ENCODE measurements at places on chromosomes 12 and 14.
A peak's percentile ranks its signal among the peaks of the same experiment; 100 is the strongest.

GRCh38 chr14:101628471-101628966 is 67.2 kb downstream of the DIO3 start:
- DNase-seq = peak; percentile 47

- no peak for DNase-seq
Measured at GRCh38 chr14:44403193-44403592, 103.9 kb downstream of the FSCB start.

DNA sequence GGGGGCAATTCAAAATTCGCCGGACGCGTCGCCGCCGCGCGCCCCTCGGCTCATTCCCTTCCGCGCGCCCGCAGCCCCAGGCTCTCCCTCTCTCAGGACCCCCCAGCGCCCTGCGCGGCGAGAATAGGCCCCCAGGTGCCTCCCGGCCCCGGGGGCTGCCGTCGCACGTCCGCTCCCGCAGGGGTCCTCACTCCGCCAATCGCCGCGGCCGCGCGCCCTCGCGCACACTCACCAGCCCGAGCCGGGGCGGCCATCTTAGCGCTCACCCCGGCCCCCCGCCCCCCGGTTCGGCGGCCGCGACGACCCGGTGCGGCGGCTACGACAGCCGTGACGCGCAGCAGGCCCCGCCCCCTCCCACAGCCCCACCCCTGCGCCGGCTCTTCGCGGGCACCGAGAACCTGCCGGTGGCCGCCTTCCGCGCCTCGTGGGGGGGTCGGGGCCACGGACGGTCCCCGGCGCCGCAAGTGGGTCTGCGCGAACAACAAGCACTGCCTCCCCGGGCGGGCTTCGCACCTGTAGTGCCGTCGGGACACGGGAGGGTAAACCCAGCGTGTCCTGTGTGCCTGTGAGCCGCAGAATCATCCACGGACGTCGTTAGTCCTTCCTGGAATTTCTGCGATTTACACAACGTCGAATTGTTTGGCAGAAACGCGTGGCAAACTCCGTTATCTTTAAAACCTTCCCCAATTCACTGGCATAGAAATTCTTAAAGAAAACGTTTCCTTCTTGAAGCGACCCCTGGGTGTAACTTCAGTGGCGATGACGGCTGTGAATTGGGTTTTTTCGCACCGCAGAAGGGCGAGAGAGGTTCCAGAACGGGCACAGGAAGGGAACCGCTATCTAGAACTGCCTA is 2.5 kb downstream of the USP44 start:
- DNase-seq = peak; percentile 66

DNA sequence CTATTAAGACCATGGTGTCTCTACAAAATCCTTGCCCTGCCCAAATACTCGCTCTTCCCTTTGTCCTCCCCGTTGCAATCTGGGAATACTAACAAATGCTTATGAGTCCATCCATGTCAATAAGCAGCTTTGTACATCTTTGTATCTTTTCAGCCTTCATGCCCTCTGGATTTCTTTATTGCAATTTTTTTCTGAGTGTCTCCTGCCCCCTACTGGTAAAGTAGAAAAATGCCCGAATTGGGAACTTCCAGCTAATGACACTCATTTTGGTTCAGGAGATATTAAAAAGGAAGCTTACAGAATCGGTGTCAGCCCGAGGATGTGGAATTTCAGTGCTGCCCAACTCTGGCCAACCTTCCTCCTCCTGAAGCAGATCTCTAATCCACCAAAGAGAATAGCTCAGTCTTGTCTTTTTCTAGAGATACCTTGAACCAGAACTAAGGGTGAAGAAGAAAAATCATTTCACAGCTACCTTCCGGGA is 46.0 kb downstream of the SH2B3 start:
- no peak for DNase-seq

GRCh38 chr14:35231207-35231760 is 60.9 kb upstream of the PSMA6 start:
- no peak for DNase-seq

DNA sequence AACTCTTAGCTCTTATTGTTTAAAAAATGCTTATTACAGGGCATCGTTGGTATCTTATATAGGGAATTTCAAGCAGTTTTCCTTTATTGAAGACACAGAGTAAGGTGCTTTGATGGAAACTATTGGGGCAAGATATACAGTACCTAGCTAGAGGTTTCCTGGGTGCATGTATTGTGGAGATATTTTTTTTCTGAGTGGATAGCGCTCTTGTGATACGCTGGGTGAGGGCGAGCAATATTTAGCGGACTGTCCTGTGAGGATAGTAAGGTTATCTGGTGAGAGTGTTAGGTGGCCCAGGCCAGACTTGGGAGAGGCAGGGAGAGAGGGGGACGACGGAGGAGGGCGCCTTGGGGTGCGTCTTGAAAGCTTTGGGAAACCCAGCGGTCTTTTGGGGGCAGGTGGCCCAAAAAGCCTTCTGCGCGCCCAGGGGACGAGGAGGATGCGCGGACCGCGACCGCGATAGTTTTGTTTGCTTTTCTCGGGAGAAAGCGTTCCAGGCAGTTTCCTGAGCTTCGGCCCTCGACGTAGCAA is 596 bp upstream of the BICD1 start:
- DNase-seq = no peak

DNA sequence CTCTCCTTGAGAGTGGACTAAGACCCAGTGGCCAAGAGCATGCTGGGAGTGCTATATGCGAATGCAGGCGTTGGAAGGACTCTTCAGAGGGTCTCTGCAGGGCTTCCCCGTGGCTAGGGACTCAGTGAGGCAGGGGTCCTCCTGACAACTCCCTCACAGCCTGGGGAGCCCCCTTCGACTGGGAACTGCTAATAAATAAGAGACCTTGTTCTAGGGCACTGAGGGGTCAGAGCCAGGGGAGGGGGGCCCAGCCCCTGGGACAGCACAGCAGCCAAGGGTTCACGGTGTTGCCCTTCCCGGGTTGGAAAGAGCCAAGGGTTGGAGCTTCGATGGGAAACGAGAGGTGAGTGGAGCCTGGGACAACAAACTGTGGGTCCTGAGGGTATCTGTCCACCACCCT is 6.0 kb upstream of the CPNE6 start:
- no peak for DNase-seq

GRCh38 chr14:73717711-73718417 is 3.7 kb upstream of the PNMA1 start:
- no peak for DNase-seq

- DNase-seq = no peak
Measured at GRCh38 chr14:97379091-97379531, 581.9 kb downstream of the VRK1 start.

- no peak for DNase-seq
Measured at GRCh38 chr12:103247531-103247930, 248.2 kb downstream of the C12orf42 start.

GRCh38 chr12:25131270-25131669 is 63.7 kb downstream of the DNAI7 start:
- no peak for DNase-seq

GRCh38 chr14:64324895-64325294 is 30.7 kb upstream of the ESR2 start:
- no peak for DNase-seq

- DNase-seq = no peak
Measured at GRCh38 chr12:62787023-62787422, 147.9 kb downstream of the PPM1H start.

GRCh38 chr12:98402091-98402490 is 113.3 kb upstream of the TMPO start:
- DNase-seq = no peak

DNA sequence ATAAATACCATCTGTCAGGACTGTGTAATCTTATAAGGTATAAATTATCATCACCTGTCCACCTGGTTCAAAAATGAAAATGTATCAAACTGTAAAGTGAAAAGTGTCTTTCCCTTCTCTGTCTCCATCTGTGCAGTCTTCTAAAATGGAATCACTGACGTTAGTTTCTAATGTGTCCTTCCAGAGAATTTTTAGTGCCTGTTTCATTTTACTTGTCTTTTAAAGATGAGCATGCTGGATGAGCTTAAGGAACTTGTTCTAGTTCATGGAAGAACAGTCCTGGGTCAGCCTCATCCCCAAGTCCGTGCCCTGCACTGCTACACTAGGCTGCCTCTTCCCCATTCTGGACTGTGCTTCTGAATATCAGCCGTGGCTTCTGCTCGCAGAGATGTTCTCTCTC is 5.4 kb upstream of the NT5DC3 start:
- DNase-seq = no peak

DNA sequence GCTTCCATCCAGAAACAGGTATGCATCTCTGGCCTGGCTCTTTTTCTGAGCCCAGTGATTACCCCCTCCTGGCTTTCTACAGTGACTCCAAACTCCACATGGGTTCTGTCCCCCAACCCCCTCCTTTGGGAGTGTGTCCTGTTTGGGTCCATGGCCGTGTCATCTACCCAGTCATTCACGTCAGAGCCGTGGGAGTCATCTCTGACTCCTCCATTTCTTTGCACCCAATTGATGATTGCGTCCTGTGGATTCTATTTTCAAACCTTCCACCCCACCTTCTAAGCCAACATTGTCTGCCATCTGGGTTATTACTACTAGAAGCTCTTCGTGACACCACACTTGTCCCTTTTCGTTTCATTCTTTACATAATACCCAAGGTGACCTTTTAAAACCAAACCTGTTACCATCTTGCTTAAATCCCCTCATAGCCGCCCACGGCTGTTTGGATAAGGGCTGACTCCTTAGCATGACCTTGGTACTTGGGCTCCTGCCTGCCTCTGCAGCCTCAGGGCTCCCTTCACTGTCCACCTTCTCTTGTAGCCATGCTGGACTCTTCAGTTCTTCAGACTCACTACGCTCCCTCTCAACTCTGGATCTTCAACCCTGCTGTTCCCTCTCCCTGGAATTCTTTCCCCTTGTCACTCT is 38.1 kb upstream of the NT5DC3 start:
- no peak for DNase-seq

GRCh38 chr12:81077686-81078441 is at the start of gene ACSS3:
Gene ACSS3 (plus strand): TSS chr12:81078079. CDS start chr12:81078121, 42 bp downstream.
- DNase-seq = no peak

- DNase-seq = no peak
Measured at GRCh38 chr14:68970736-68971135, 8.4 kb downstream of the ACTN1 start.

GRCh38 chr12:101714877-101715444 is 17.5 kb downstream of the CHPT1 start:
- no peak for DNase-seq

GRCh38 chr14:22391908-22392565 is 197.0 kb downstream of the DAD1 start:
- no peak for DNase-seq

DNA sequence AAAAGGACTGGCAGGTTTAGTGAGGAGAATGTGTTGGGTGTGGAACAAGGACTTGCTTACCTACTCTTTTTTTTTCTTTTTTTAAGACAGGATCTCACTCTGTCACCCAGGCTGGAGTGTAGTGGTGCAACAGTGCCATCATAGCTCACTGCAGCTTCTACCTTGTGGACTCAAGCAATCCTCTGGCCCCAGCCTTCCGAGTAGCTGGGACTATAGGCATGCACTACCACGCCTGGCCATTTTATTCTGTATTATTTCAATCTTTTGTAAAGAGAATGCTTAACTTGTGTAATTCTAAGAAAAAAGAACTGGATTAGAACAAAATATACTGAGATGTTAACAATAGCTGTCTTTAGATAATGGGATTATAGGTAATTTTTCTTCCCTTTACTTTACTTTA is 1.9 kb upstream of the VRTN start:
- DNase-seq = no peak

DNA sequence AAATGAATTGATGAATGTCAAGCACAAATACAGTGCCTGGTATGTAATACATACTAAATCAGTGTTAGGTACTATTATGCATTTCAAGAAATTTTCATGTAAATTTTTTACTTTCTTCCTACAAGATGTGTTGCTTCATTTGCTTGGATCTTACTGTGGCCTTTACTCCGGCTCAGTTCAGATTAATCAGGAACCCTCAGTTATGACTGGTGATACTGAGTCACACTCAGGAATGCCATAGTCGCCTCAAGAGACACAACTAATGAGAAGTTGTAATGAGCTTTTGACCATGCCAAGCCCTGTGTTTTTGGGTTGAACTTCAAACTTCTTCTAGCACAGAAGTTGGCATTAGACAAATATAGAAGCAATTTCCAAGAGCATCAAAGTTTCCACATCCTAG is 96.0 kb downstream of the TGFB3 start:
- DNase-seq = no peak

DNA sequence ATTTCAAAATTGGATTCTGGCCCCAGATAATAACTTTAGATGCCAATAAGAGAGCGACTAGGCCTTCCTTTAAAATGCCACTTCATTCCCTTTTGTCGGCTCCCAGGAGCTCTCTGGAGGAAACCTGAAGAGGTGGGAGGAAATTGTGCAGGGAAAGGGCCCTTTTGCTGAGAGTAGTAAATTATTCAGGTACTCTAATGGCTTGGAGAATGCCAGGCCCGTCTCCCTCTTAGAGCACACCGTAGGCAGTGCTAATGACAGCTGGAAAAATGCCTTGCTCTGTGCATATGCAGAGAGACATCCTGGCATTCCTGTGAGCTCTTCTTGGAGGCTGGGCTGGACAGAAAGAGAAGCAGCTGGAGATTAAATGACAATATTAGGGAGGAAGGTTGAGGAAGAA is 115.0 kb upstream of the RPH3A start:
- DNase-seq = no peak

- DNase-seq = no peak
Measured at GRCh38 chr14:67986131-67986841, 166.7 kb downstream of the RAD51B start.

- no peak for DNase-seq
Measured at GRCh38 chr14:90568405-90568804, 171.6 kb downstream of the CALM1 start.

GRCh38 chr12:7016958-7017571 is 1.2 kb downstream of the LPCAT3 start:
- no peak for DNase-seq

- DNase-seq = no peak
Measured at GRCh38 chr12:72872996-72873395, 600.8 kb downstream of the TRHDE start.

DNA sequence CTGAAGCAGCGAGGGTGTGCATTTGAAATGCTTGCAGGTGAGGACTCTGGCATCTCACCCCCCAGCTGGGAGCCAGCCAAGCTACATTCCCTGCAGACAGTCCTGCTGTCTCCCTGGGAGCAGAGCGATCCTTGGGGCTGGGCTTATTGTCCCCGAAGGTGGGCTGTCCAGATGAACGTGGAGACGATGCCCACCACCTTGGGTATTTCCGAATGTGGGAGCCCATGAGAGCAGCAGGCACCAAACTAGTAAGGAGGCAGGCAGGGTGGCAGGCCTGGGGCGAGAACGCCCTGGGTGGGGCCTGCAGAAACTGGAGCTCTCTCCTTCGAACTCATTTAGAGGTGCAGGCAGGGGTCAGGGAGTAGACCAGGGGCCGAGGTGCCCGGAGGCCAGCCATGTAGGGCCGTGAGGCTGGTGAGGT is 18.5 kb downstream of the ZBTB42 start:
- DNase-seq = no peak

- no peak for DNase-seq
Measured at GRCh38 chr12:55256831-55257230, 12.4 kb downstream of the OR6C74 start.

GRCh38 chr12:124454735-124455134 is 112.7 kb downstream of the NCOR2 start:
- DNase-seq = no peak

- DNase-seq = no peak
Measured at GRCh38 chr12:62720661-62721330, 214.2 kb downstream of the PPM1H start.

- no peak for DNase-seq
Measured at GRCh38 chr12:100962086-100962712, 167.6 kb downstream of the ANO4 start.

- no peak for DNase-seq
Measured at GRCh38 chr12:25781232-25781631, 177.2 kb upstream of the RASSF8 start.

GRCh38 chr12:7156259-7157197 is 26.4 kb downstream of the CLSTN3 start:
- DNase-seq = no peak

Measured in stimulated activated CD4-positive, alpha-beta T cell treated with anti-CD3 and anti-CD28 coated beads, Interleukin-2, amount 100 ng/mL, for 4 hours (primary cell).